ENCODE measurements at places on chromosomes 5 and 9.
A peak's percentile ranks its signal among the peaks of the same experiment; 100 is the strongest.

GRCh38 chr5:174159327-174160114 lies 114.0 kb downstream of the NSG2 start:
- DNase-seq, result peak; percentile 12

GRCh38 chr5:124677374-124678351 lies 68.8 kb downstream of the ZNF608 start:
- no peak for DNase-seq

DNA sequence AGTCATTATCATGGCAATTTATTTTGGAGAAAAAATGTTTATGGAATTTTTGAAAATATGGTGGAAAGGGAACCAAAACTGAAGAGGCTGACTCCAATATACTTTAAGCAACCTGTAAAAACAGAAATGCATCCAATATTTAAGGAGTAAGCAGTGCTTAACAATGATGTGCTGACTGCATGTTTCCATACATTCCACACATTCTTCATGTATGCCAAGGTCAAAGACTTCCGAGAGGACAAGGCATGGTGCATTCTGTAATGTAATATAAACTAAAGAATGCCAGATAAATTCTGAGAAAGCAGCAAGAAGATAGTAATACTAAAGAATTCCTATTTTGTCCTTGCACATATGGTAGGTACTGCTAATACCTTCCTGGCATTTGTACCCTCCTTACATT lies 2015.9 kb upstream of the CDH9 start:
- no peak for DNase-seq

GRCh38 chr5:140108093-140109017 lies 5.6 kb upstream of the PURA start:
- no peak for DNase-seq

DNA sequence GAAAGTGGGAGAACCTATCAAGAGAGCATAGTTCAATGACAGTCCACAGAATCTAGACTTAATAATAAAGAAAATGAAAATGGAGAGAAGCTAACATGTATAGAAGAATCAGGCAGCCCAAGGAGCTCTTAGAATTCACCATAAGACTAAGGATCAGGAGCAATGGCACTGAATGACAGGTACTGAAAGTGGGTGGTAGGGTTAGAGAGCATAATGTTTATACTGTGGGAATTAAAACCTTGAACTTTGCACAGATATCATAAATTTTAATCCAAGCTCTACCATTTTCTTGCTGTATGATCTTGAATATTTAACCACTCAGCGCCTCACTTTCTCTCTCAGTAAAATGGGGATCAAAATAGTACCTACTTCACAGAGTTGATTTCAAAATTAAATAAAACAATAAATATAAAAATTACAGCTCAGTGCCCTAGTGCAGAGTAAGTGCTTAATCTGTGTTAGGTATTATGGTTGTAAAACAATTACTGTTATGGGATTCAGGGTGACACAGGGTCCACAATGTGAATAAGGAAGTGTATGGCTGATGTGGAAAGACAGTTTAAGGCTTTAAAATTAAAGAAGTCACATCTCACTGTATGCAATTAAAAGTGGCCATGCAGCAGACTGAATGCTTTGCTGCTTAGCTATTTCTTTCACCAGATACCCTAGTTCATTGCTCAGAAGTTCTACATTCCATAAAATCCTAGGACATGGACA lies 319.8 kb downstream of the HINT1 start:
- DNase-seq, result no peak

- DNase-seq, result no peak
These were observed 12.3 kb downstream of the TLE4 start for GRCh38 chr9:79583952-79584654.
